ENCODE measurements at places on chromosomes 11 and 22. TPM values are rescaled to one million over a fixed set of nuclear protein-coding genes. Genes with fewer than 3 reads are reported as not detected.

The FGF3 gene
- total RNA-seq: not detected

The KCNJ11 gene
- not detected for total RNA-seq

The KRTAP5-2 gene
- not detected for total RNA-seq

The APOBEC3B gene
- 0.37 TPM for total RNA-seq

The BATF2 gene
- 0.37 TPM for total RNA-seq

The ABCC8 gene
- total RNA-seq: not detected

The TRIM44 gene
- 24.4 TPM for total RNA-seq

The CHEK1 gene
- 20.5 TPM for total RNA-seq

The CD3G gene
- not detected for total RNA-seq

The ALDH3B1 gene
- total RNA-seq: 24.9 TPM

The TYR gene
- not detected for total RNA-seq
